Breast epithelium (tissue), 4 donors: ENCODE measurements at places on chromosomes 2 and 18. TPM values are rescaled to one million over a fixed set of nuclear protein-coding genes. Genes with fewer than 3 reads are reported as not detected.

Gene STAT4
- total RNA-seq = 3.6 TPM

Gene SERPINB10
- total RNA-seq = not detected

DNA sequence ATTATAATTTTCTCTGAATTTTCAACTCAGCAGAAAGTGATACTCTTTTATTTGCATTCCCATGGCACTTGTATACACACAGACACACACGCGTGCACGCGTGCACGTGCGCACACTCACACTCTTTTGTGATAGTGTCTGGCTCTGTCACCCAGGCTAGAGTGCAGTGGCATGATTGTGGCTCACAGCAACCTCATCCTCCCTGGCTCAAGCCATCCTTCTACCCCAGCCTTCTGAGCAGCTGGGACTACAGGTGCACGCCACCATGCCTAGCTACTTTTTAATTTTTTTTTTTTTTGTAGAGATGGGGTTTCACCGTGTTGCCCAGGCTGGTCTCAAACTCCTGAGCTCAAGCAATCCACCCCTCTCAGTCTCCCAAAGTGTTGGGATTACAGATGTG, 123.2 kb downstream of the MC4R start:
- no peak for DNase-seq

DNA sequence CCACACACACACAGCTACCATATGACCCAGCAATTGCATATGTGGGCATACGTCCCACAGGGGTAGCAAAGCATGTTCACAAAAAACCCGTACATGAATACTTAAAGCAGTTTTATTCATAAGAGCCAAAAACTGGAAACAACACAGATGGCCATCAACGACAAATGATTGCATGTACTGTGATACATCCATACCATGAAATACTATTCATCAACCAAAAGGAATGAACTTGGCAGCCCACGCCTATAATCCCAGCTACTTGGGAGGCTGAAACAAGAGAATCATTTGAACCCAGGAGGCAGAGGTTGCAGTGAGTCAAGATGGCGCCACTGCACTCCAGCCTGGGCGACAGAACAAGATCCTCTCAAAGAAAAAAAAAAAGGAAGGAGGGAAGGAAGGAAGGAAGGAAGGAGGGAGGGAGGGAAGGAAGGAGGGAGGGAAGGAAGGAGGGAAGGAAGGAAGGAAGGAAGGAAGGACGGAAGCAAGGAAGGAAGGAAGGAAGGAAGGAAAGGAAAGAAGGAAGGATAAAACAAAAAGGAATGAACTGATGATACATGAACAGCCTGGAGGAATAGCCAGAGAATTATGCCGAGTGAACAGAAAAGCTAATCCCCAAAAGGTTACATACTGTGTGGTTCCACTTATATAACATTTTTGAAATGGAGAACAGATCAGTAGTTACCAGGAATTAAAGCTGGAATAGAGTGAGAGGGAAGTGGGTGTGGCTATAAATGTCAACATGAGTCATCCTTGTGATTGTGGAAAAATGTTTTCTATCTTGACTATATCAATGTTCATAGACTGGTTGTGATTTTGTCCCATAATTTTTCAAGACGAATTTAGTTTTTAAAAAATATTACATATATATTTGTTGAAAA, 19.6 kb upstream of the YPEL5 start:
- DNase-seq = no peak

DNA sequence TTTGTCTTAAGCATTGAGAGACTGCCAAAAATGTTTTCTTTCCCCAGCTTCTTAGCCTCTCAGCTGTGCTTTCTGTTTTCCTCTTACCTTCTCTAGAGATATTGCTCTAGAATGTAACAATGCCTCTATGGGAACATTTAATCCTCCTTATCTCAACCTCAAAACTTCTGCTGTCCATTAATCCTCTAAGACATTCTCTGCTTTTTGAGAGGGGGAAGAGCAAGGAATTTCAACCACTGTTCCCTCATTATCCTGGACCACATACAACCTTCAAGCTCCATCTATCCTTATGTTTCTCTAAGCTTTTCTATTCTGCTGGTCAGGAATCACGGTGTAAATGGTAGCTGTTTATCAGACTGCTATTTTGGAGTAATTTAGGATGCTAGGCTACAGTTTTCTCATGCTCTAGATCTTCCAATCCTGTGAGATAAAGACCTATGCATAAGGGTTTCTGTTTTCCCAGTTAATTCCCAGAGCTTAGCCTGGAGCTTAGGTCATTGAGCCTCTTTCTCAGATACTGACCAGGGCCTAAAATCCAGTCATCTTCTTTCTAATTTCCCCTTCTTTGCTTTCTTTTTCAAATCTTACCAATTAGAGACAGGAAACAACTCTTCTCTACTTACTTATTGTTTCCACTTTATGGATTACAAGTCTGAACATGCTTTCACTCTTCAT, 282.0 kb downstream of the CALCRL start:
- DNase-seq = no peak
